ENCODE measurements at places on chromosomes 3 and 15.

GRCh38 chr3:195888311-195888761, 20.0 kb downstream of the TNK2 start:
- no peak for DNase-seq

- no peak for DNase-seq
Measured at GRCh38 chr3:124797426-124797945, 67.2 kb downstream of the UMPS start.

DNA sequence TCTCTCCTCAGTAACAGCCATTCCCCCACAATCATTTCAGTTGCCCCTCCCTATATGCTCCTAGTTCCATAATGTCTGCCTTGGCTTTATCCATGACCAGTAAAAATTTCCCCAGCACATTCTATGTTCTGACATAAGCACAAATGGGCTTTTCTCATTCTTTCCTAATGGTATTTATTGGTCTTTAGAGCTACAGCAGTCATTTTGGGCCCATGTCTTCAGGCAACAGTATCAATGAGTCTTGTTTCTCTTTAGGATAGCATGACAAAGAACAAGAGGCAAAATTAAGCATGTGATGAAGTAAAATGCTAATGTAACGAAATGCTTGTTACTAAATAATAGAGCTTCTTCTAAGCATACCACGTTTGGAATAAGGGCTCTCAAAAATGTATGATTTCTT, 8.2 kb downstream of the DPP8 start:
- no peak for DNase-seq

- no peak for DNase-seq
Measured at GRCh38 chr3:34056181-34056910, 257.9 kb downstream of the PDCD6IP start.

GRCh38 chr15:89982315-89983055, 18.6 kb upstream of the ZNF710 start:
- no peak for DNase-seq

GRCh38 chr3:30695302-30696061, 89.1 kb downstream of the TGFBR2 start:
- no peak for DNase-seq

DNA sequence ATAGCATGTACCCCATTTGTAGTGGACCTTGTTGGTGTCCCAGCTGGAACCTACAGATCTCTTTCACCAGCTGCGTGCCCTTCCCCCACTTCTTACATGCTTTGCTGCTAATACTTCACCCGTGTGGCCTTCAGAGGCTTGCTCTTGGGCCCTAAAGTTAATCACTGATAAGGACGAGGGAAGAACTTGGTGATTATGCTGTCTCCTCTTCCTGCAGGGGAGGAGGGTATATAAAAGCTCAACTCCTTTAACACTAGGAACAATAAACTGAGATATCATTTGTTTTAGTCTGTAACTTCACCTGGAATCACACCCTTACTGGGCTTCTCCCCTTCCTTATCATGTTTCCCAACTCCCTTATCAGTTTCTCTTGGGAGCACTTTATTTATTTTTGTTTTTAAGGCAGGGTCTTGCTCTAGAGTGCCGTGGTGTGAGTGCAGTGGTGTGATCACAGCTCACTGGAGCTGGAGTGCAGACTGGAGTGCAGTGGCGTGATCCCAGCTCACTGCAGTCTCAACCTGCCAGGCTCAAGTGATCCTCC, 43.2 kb upstream of the PIK3R4 start:
- no peak for DNase-seq

DNA sequence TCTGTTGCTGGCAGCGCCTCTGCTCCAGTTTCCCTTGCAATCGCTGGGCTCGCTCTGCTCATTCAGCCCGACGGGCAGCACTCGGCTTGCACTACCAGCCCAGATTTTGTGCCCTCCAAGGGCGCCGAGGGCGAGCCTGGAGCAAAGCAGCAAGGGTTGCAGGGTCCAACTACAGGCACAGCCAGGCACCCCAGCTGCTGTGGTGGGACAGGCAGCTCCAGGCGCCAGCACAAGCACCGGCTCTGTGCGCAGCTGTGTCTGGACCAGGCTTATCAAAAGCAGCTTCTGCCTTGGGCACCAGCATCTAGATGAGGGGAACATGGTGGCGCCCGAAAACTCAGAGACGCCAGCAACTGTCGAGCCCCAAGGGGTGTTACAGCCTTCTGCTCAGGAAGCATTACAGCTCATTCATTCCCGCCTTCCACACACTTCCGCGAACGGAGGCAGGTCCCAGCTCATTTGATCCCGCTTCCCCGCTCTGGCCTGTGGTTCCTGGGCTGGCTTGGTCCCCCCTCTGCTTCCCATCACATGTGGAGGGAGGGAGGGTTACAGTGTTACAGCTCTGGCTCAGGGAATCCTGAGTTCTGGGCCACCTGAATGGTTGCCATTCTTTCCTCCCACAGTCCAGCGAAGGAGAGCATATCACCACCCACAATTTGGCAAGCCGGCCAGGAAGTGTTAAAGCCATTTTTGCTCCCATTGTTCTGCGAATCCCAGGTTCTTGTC, 409.9 kb upstream of the ALCAM start:
- DNase-seq: no peak

DNA sequence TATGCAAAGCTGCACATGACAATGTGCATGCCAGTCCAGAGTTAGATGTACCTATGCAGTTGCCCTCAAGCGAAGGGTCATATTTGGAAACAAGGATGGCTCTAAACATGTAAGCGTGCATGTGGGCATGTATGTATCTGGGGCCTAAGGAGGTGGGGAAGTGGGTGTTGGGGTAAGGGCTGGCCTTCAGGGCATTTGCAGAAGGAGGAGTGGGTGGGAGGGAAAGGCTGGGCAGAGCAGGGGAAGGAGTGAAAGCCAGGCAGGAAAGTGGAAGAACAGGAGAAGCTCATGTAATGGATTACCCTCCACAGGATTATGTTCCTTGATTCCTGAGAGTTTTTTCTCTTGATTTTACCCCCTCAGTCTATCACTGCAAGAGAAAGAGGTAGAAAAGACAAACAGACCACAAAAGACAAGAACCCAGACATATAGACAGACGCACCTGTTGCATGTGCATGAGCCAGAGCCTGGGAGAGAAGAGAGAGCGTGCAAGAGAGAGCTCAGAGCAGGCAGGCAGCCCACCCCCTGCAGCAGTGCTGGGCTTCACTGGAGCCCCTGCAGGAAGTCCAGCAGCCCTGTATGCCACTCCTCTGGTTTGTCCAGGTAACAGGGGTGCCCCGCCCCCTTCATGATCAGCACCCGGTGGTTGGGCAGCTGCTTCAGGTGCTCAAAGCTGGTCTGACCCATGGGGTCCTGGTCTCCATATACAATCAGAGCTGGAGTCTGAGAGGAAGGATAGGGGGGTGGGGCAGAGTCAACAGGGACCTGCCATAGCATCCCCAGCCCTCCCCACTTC, 1.8 kb upstream of the PCBP4 start:
- DNase-seq: no peak

- no peak for DNase-seq
Measured at GRCh38 chr15:91456251-91456718, 356.2 kb downstream of the SV2B start.

- DNase-seq: no peak
Measured at GRCh38 chr15:76172782-76173181, 113.0 kb downstream of the TMEM266 start.
